ENCODE measurements at places on chromosomes 1 and 21. TPM values are rescaled to one million over a fixed set of nuclear protein-coding genes. Genes with fewer than 3 reads are reported as not detected.
A peak's percentile ranks its signal among the peaks of the same experiment; 100 is the strongest.

DNA sequence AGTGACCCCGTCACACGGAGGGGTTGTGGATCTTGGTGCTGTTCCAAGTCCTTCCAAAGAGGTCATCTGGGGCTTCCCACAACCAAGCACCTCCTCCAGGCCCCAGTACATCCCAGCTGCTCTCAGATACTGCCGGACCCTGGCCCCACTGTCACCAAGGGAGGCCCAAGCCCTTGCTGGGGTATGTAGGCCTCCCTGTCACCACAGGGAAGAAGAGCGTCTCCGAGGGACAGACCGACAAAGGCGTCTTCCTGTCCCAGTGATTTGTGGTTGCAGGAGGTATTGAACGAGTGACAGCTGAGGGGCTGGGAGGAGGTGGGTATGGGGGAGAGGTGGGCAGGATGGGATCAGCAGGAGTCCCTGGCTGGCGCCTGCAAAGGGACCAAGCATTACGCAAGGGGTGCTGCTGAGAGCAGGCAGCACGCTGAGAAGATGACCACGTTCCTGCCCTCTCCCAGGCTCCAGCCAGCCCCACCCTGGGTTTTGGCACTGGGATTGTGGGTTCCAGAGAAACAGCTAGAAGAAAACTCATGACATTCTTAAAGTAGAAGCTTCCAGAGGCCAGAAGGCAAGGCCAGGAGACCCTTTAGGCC, 29.7 kb downstream of the LRP8 start:
- H3K4me3 ChIP-seq: no peak overlapping the region
- H3K27ac ChIP-seq: no peak overlapping the region
- H3K4me1 ChIP-seq: peaks cover 22% of the 10 kb centered on the region
- no peaks in the 10 kb centered on the region for H3K36me3 ChIP-seq
- H3K27me3 ChIP-seq: no peaks in the 10 kb centered on the region

GRCh38 chr1:233732206-233732605, 118.3 kb downstream of the KCNK1 start:
- H3K27me3 ChIP-seq: no peaks in the 10 kb centered on the region
- no peak for DNase-seq
- H3K4me3 ChIP-seq: no peak overlapping the region
- no peaks in the 10 kb centered on the region for H3K36me3 ChIP-seq
- no peak overlapping the region for H3K27ac ChIP-seq

DNA sequence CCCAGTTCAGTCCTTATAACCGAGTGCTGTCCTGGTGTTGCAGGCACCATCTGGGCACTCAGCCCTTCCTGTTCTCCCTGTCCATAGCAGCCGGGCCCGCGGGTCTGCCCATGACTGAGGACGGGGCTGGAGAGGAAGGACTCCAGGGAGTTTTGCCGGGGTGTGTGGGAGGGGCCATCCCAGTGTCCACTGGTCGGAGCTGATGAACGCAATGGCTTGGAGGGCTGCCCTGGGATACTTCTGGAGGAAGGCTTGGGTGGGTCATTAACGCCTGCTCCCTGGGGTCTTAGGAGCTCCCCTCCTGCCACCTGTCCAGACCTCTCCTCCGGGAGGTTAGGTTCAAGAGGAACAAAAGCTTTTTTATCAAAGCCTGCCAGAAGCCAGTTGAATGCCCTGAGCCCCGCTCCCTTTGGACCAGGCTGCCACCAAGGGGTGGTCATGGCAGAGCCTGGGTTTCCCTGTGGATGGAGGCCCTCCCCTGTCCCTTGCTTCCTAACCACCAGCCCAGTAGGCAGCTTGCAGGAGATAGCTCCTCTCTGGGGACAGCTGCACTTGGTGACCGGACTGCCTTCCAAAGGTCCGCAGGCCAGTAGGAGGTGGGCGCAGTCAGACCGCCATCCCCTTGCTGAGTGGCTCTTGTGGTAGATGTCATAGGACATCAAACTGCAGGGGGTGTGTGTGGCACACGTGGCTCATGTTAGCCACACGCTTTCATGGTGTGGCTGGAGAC, 61.3 kb downstream of the TRIM11 start:
- no peak overlapping the region for H3K4me3 ChIP-seq
- DNase-seq: peak; percentile 8
- H3K4me1 ChIP-seq: no peaks in the 10 kb centered on the region

GRCh38 chr1:63622849-63623566, 29.8 kb downstream of the PGM1 start:
- no peaks in the 10 kb centered on the region for H3K27me3 ChIP-seq
- no peak overlapping the region for H3K27ac ChIP-seq
- DNase-seq: no peak
- no peak overlapping the region for H3K4me3 ChIP-seq
- no peaks in the 10 kb centered on the region for H3K4me1 ChIP-seq

ARHGAP29 gene
- total RNA-seq: not detected

GRCh38 chr1:36675106-36675505, 192.4 kb upstream of the CSF3R start:
- H3K27me3 ChIP-seq: peaks cover 2% of the 10 kb centered on the region
- no peak for DNase-seq
- H3K27ac ChIP-seq: no peak overlapping the region
- no peaks in the 10 kb centered on the region for H3K4me1 ChIP-seq
- H3K36me3 ChIP-seq: no peaks in the 10 kb centered on the region

C1orf105 gene
- total RNA-seq: not detected

KCNA2 gene
- total RNA-seq: 0.26 TPM

- H3K36me3 ChIP-seq: peaks cover 82% of the 10 kb centered on the region
- DNase-seq: no peak
- no peak overlapping the region for H3K4me3 ChIP-seq
- no peaks in the 10 kb centered on the region for H3K4me1 ChIP-seq
- no peak overlapping the region for H3K27ac ChIP-seq
These were observed 46.1 kb upstream of the SYT2 start for GRCh38 chr1:202756391-202756790.

DNA sequence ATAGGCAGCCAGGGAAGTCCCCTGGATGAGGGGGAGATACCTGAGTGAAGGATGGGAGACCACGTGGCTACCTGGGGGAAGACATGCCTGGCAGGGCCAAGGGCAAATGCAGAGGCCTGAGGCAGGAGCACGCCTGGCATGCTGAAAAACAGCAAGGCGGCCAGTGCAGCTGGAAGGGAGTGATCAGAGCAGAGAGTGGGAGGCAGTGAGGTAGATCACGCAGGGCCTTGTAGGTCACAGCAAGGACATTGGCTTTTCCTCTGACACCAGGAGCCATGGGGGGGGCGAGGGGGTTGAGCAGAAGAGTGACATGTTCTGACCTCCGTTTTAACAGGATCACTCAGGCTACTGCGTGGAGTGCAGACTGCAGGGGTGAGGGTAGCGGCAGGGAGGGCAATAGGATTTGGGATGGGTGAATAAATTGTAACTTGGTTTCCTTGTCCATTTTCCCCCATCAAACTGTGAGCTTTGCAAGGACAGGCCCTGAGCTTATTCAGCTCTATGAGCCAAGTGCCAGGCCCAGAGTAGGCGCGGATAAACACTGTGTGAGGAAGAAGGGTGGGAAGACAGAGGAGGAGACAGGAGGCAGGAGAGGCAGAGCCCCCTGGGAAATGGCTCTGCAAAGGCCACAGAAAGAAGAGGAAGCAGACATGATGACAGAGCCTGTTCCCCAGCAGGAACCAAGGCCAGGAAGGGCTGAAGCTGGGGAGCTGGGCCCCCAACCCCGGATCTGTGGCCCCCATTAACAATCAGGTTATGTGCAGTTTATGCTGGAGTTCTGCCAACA, 16.6 kb downstream of the IFI6 start:
- no peak overlapping the region for H3K27ac ChIP-seq
- H3K4me3 ChIP-seq: no peak overlapping the region
- no peaks in the 10 kb centered on the region for H3K36me3 ChIP-seq
- DNase-seq: no peak
- H3K27me3 ChIP-seq: no peaks in the 10 kb centered on the region

MGST3 gene
- total RNA-seq: 27.2 TPM

DNA sequence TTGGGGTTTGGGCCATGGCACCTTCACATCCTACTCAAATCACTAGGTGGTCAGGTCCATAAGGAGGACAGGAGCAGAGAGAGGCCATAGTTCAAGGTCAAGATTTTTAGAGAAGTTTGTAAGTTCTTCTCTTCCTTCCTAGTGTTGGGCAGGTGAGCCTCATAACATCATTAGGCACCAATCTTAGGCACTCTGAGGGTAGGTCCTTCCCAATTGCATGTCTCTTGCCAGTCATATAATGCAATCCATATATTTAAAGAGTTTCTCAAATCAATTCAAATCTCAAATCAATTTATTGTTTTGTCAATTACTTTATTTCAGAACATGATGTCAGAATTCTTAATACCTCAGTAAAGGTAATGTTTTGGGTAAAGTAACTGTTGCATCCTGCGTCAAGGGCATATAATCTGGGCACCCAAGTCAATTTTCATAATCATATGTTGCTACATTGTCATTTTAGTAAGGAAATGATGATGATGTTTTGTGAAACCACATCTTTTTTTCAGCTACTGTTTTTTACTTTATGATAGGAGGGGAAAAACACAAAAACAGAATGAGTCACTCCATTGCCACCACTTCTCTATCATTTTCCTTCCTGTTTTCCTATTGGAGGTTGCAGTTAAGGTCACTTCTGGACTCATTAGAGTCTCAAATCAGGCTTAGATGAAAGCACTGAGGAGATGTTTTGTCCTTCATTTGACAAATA, 122.7 kb downstream of the UCHL5 start:
- H3K27ac ChIP-seq: peak overlapping the region; percentile 29
- H3K27me3 ChIP-seq: no peaks in the 10 kb centered on the region
- no peak overlapping the region for H3K4me3 ChIP-seq

GRCh38 chr1:117573386-117574023, 32.3 kb upstream of the TENT5C start:
- no peak for DNase-seq
- no peak overlapping the region for H3K4me3 ChIP-seq
- peaks cover 15% of the 10 kb centered on the region for H3K4me1 ChIP-seq
- H3K36me3 ChIP-seq: no peaks in the 10 kb centered on the region
- H3K27me3 ChIP-seq: no peaks in the 10 kb centered on the region

DNA sequence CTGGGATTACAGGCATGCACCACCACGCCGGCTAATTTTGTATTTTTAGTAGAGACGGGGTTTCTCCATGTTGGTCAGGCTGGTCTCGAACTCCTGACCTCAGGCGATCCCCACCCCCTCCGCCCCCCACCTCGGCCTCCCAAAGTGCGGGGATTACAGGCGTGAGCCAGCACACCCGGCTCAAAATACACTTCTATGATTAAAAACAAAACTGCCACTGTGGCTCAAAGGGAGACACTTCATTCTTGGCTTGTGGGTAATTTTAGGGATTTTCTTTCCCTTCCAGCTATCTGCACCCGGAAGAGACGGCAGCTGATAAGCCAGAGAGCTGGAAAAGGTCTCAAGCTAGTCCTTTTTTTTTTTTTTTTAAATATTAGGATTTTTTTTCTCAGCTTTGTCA, 24.5 kb downstream of the TMPRSS2 start:
- H3K4me3 ChIP-seq: no peak overlapping the region
- no peak overlapping the region for H3K27ac ChIP-seq
- H3K4me1 ChIP-seq: peaks cover 1% of the 10 kb centered on the region
- DNase-seq: no peak

DNA sequence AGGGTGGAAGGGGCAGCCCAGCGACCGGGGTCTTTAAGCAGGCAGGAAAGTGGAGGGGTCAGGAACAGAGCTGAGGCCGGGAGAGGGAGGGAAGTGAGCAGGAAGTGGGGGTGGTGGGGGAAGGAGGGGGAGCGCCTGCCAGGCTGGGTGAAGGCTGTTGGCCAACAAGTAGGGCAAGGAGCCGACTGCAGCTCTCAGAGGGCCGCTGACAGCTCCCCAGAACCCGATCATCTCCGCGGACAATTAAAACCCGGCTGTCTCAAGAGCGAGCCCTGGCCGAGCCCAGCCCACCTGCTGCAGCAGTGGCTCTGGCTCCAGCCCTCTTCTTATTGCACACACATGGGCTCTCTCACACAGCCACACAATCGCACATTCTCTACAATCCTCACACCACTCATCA, 51.6 kb downstream of the GRIK3 start:
- DNase-seq: no peak
- H3K4me1 ChIP-seq: no peaks in the 10 kb centered on the region
- no peaks in the 10 kb centered on the region for H3K36me3 ChIP-seq
- no peak overlapping the region for H3K27ac ChIP-seq
- no peaks in the 10 kb centered on the region for H3K27me3 ChIP-seq

GRCh38 chr1:215458104-215458503, 109.0 kb upstream of the KCTD3 start:
- H3K27ac ChIP-seq: no peak overlapping the region
- no peak for DNase-seq
- H3K27me3 ChIP-seq: no peaks in the 10 kb centered on the region
- no peaks in the 10 kb centered on the region for H3K4me1 ChIP-seq

AIM2 gene
- not detected for total RNA-seq

GRCh38 chr1:116375148-116375886, 2.3 kb downstream of the ATP1A1 start:
- H3K27me3 ChIP-seq: no peaks in the 10 kb centered on the region
- peaks cover 40% of the 10 kb centered on the region for H3K4me1 ChIP-seq
- H3K4me3 ChIP-seq: peak overlapping the region; percentile 75
- no peaks in the 10 kb centered on the region for H3K36me3 ChIP-seq
- peak overlapping the region; percentile 34 for H3K27ac ChIP-seq

CHIA gene
- not detected for total RNA-seq

DAP3 gene
- total RNA-seq: 97.5 TPM

FAM167B gene
- 0.80 TPM for total RNA-seq

RGS4 gene
- not detected for total RNA-seq

DNA sequence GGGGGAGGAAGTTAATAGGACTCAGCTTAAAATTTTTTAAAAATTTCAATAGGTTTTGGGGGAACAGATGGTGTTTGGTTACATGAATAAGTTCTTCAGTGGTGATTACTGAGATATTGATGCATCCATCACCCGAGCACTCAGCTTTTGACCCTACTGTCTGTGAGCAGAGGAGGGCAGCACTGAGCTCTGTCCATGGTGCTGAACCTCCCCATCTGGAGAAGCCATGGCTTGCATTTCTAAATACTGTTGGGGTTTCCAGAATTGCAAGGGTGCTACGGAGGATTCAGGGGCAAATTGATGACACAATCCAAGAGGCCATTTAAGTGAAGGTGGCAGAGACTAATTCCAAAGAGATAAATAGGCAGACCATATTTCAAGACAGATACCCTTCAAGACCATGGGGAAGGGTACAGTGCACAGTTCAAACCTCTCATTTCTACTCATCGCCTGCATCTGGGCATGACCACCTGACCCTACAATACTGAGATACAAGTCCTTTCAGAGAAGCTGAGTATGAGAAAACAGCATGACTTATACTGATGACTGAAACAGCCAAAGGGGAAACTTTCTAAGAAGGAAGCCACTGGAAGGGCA, 17.2 kb downstream of the SYT2 start:
- no peak overlapping the region for H3K4me3 ChIP-seq
- DNase-seq: peak; percentile 84
- H3K36me3 ChIP-seq: no peaks in the 10 kb centered on the region
